GM12864 (cell line): ENCODE measurements at places on chromosomes 1 and 21.

GRCh38 chr1:243275316-243275715 lies 19.5 kb downstream of the SDCCAG8 start:
- no peak for DNase-seq

GRCh38 chr1:54987919-54988705 lies 7.7 kb downstream of the TMEM61 start:
- no peak for DNase-seq

GRCh38 chr1:210294999-210295745 lies 33.5 kb upstream of the HHAT start:
- no peak for DNase-seq

- no peak for DNase-seq
These were observed 9.8 kb downstream of the PADI3 start for GRCh38 chr1:17258758-17259130.

- no peak for DNase-seq
These were observed 80.3 kb downstream of the RGL1 start for GRCh38 chr1:183885142-183885735.

DNA sequence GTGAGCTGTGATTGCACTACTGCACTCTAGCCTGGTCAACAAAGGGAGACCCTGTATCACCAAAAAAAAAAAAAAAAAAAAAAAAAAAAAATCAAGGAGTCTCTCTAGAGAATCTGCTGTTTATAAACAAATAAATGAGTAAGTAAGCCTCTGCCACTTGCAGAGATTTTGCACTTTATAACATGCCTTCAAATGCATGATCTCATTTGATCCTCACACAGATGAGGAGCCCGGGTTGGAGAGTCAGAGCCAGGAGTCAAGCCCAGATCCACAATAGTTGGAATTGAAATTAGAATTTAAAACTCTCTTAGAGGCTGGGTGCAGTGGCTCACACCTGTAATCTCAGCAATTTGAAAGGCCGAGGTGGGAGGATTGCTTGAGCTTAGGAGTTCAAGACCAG lies 4.0 kb downstream of the PRELP start:
- no peak for DNase-seq

GRCh38 chr21:15126948-15127347 lies 62.1 kb upstream of the NRIP1 start:
- DNase-seq = no peak

GRCh38 chr1:113855630-113856400 lies 15.7 kb downstream of the PTPN22 start:
- no peak for DNase-seq

DNA sequence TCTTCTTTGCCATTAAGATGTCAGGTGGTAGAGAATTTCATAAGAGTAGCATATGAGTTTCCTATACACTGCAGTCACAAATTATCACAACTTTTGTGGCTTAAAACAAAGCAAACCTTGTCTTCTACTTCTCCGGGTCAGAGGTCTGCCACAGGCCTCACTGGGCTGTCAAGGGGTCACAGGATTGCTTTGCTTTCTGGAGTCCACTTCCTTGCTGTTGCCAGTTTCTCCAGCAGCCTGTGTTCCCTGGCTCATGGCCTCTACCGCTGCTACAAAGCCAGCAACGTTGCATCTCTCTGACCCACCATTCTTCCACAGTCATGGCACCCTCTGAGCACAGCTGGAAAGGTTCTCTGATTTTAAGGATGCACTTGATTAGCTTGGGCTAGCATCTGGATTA lies 6.5 kb upstream of the BACE2 start:
- DNase-seq = no peak

GRCh38 chr21:32131164-32131563 lies 147.7 kb downstream of the MIS18A start:
- no peak for DNase-seq

- no peak for DNase-seq
These were observed 36.6 kb downstream of the GJA5 start for GRCh38 chr1:147723691-147724323.

GRCh38 chr1:159898527-159898926 lies 1.4 kb downstream of the CFAP45 start:
- no peak for DNase-seq

DNA sequence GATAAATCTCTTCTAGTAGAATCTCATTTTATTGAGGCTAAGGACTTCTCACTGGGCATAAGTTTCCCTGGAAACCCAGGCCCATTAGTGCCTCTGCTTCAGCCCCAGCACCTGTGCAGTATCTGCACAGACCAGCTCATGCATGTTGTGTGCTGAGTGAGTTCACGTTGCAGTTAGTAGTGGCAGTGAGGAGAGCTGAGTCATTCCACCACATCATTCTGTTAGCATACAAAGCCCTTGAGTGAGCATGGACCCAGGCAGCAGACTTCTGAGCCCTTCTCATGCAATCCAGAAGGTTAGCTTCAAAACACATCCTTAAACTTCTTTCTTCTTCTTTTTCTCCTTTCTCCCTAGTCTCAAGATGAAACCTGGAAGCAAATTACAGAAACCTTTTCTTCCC lies 45.8 kb upstream of the NTPCR start:
- DNase-seq = no peak

DNA sequence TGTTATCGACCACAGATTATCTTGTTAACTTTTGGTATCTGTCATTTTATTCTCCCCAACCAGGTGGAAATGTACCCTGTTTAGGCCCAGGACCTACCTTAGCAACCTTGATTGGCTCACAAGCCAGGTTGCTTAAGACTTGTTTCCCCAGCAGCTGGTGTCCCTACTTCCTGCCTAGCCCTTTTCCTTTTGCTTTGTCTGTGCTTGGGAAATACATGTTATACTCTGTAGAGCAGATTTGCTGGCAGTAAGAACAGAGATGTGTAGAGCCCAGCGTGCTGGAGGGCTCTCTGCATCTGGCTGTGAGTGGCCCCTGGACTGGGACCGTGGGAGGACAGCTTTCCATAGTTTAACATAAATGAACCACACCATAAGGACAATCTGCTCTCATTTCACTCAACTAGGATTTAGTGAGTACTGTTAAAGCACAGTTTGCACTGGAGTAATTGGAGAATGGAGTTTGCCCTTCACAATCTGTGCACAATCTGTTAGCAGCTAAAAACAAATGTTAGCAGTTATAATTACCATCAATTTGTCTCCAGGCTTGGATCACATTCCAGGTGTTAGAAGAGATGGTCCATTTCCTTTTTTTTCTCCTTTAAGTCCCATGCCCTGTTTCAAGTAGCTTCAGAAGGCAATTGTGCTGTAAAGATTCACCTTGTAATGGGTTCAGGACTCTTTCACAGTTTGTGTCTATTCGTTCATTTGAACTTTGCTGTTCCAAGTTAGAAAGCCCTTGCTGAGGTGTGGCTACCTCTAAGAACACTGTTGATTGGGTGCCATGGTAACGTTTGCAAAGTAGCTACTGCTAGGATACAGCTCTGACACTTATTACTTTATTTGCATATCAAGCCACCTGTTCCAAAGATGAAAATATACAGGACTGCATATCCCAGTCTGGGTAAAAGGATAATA lies at the start of gene APOBEC4:
TSS of gene APOBEC4 (minus strand) at position 770 of the 915 bp plus-strand sequence. CDS start 4,535 bp downstream, outside the sequence.
- DNase-seq = no peak

- DNase-seq = no peak
These were observed 1.9 kb upstream of the ZSCAN20 start for GRCh38 chr1:33470495-33471012.

GRCh38 chr1:208951908-208952307 lies 631.6 kb upstream of the CAMK1G start:
- DNase-seq = no peak
